ENCODE measurements at places on chromosomes 7 and 10.

DNA sequence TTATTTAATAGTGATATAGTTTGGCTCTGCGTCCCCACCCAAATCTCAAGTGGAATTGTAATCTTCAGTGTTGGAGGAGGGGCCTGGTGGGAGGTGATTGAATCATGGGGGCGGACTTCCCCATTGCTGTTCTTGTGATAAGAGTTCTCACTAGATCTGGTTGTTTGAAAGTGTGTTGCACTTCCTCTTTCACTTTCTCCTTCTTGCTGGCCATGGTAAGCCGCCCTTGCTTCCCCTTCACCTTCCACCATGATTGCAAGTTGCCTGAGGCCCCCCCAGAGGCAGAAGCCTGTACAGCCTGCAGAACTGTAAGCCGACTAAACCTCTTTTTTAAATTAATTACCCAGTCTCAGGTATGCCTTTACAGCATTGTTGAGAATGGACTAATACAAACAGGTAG, 101.4 kb downstream of the MTPAP start:
- DNase-seq: no peak

DNA sequence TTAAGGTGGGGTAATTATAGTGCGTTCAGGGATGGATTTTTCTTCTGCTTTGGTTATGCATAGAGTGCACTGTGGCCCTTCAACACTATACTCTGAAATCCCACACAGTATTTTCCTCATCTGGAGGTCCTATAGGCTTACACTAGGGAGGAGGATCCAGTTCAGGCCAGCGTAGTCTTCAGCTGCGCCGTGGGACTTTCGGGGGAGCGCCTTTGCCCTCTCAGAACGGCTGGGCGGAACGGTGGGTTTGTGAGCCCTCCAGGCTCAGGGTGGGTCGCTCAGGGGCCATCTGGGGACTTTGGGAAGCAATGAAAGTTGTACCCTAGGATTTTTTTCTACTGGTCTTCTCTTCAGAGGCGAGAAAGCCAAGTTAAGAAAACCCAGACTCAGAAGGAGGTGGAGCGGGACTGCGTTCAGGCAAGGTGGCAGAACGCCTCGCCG, 652 bp upstream of the VPS26A start:
- peak; percentile 88 for DNase-seq

GRCh38 chr7:48398191-48398590, 226.9 kb downstream of the ABCA13 start:
- DNase-seq: no peak

DNA sequence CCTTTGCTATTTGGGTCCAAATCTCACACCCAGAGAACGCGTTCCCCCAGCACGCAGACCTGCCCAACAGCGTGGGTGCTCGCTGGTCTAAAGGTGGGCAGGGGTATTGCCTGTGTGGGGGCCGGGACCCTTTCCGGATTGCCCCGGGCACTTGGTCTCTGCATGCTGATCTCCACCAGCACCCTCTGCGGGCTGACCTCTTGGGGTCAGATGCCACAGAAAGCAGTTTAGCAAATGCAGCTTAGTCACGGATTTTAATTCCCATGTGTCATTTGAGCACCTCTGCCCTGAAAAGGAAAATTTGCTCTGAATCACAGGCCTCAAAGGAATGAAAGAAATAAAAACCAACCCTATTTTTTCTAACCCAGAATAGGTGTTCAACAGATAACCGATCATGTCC, 46.7 kb downstream of the PKD1L1 start:
- no peak for DNase-seq

GRCh38 chr10:451021-451471, 238.4 kb downstream of the DIP2C start:
- DNase-seq: peak; percentile 60

DNA sequence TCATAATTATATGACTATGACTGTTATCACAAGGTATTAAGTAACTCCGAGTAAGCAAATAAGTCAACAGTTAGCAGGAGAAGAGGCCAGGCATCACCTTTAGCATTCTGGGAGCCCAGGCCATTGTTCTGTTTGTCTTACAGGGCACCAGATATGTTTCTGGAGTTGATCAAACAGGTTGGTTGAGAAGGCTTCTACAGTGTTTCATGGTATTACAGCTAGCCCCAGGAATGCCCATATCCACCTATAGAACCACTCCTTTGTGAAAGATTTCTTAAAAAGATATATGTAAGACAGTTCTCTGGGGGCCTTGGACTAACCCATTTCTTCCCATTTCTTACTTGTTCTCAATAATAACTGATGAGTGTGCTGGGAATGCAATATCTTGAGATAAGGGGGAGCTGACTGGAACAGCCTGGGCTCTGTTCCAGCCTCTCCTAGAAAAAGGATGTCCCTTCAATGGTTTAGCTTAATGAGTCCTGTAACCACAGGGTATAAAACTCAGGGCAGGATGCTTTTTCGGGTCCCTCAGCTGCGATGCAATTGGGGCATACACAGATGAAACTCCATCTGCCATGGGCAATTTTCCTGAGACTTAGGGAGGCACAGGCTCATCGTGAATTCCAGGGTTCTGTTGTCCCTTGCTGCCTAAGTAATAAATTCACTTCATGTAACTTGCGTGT, 286.4 kb downstream of the BAMBI start:
- no peak for DNase-seq

DNA sequence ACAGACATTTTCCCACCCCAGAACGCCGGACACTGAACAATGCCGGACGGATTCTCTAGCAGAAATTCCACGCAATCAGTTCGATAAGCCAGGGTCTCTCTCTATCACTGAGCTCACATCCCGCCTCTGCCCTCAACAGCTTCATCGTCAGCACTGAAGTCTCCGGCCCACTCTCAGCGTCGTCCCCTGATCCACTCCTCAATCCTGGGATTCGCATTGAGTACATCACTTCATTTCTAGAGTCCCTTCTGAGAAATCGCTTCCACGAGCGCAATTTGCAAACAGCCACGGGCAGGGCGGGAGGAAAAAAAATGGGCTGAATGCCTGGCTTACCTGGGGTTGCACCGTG, 365 bp downstream of the YME1L1 start:
- DNase-seq: no peak

- DNase-seq: no peak
Measured at GRCh38 chr10:62457196-62457595, 83.0 kb downstream of the ZNF365 start.

GRCh38 chr7:102153599-102153946, 133.1 kb upstream of the SH2B2 start:
- DNase-seq: no peak

DNA sequence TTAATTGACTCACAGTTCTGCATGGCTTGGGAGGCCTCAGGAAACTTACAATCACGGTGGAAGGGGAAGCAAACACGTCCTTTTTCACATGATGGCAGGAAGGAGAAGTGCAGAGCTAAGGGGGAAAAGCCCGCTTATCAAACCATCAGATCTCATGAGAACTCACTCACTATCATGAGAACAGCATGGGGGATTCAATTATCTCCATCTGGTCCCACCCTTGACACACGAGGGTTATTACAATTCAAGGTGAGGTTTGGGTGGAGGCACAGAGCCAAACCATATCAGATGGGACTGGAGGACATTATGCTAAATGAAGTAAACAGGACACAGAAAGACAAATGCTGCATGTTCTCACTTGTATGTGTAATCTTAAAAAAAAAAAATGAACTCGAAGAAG, 141.4 kb upstream of the HABP2 start:
- no peak for DNase-seq

GRCh38 chr10:97686962-97687784, at the start of gene AVPI1:
Gene AVPI1 (minus strand): TSS chr10:97687241. CDS start chr10:97679905, 7,336 bp downstream.
- DNase-seq: peak; percentile 99

Measured in stomach (tissue), 19 donors.